ENCODE measurements at places on chromosomes 3 and 15.
A peak's percentile ranks its signal among the peaks of the same experiment; 100 is the strongest.

DNA sequence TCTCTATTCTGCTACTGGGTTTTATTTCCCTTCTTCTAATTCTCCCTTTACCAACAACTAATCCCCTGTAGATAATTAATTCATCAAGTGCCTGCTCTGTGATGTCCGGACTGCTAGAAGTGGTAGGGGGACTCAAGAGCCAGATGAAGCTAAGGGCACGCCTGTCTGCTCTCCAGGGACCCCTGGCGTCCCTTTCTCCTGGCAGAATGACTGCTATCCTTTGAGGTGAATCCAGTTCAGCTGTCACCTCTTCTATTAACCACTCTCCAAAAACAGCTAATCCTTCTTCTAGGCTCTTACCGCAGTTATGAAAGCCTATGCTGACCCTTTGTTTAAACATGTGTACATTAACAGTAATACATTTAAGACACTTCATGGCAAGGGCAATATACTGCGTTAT is 1.4 kb upstream of the CHRNA7 start:
- no peak for DNase-seq

- no peak for DNase-seq
These were observed 56.2 kb downstream of the FHIT start for GRCh38 chr3:61194892-61195538.

DNA sequence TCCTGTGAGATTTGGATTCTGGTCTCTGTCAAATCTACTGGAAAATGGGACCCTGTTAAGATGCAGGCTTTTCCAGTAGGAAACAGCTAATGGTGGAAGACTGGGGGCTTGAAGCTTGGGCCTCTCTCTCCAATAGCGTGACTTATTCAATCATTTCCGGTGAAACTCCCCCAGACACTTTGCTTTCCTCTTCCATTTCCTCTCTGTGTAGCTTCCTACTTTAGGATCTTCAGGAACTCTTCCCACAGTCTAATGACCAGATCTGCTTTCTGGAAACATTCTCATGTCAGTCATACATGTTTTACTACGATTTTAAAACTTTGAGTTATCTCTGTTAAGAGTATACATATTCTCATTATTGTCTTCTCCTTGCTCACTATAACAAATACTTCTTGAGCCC is 28.0 kb upstream of the TPRG1 start:
- no peak for DNase-seq

DNA sequence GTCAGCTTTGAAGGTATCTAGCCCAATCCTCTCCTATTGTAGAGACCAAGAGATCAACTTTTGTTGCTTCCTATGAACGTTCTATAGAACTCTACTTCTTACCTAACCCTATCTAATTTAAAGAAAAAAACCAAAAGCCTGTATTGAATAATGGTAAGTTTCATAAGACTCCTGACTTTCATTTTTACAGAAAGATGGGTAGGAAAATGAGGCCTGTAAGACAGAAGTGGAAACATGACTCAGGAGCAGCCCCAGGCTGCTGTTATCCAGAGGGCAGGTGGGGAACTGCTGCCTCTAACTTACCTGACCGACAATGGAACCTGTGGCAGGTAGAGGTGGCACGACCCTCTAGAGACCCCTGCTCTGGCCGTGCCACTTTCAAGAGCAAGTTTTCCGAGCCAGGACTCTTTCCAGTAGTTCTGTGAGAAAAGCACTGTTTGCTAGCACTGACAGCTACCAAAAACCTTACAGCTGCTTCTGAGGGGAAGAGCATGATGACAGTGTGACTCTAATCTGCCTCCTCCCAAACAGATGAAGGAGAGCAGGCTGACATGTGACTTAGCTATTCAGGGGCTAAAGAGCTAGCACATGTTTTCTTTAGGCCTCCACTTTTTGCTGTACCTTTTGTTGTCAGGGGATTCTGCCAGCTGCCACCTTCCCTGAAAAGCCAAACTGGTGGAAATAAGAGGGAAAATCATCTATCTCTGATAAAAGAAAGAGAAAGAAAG is 17.5 kb downstream of the POPDC2 start:
- DNase-seq = no peak

DNA sequence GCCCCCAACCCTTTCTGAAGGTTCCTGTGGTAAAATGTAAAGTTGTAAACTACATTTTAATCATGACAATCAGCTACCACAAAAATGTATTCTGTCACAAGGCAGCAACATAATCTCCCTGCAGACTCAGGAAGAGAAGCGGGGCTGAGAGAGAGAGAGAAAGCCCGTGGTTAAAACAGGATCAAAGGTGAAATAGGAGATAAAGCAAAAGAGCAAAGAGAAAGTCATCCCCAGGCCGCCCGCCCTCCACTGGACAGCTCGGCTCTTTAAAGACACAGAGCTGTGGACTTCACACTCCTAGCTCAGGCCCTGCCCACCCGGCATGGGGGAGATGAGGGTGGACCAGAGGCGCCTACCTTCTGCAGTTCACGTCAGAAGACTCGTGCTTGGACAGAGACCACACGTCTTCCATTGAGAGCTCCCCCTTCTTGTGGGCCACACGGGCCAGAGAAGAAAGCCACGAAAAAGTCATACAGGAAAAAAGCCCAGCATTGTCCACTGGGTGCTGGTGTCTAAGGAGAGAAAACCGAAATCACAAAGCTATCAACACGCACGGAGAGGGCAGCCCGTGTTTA is 29.4 kb downstream of the ABCC5 start:
- DNase-seq = no peak

DNA sequence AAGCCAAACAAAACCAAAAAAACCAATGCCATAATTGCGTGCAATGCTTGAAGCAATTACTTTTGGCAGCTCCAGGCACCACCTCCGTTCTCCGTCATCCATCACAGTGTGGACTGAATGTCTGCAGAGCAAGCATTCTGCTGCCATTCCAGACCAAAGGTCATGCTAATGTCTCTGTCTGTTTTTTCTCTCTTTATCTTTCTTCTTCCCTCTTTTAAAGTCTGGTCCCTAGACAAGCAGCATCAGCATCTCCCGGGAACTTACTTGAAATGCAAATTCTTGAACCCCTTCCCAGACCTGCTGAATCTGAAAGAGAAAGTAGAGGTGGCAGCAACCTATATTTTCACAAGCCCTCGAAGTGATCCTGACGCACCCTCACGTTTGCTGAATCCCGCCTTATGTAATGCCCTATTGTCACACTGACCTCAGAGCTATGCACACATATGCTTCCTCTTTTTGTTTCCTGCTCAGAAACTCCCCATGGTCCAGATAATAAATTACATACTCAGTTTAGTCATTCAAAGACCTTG is 297.3 kb upstream of the PROK2 start:
- DNase-seq = no peak

GRCh38 chr3:17964108-17964507 is 221.7 kb upstream of the TBC1D5 start:
- DNase-seq = no peak

GRCh38 chr3:183514021-183514420 is 41.5 kb downstream of the KLHL6 start:
- DNase-seq = no peak

DNA sequence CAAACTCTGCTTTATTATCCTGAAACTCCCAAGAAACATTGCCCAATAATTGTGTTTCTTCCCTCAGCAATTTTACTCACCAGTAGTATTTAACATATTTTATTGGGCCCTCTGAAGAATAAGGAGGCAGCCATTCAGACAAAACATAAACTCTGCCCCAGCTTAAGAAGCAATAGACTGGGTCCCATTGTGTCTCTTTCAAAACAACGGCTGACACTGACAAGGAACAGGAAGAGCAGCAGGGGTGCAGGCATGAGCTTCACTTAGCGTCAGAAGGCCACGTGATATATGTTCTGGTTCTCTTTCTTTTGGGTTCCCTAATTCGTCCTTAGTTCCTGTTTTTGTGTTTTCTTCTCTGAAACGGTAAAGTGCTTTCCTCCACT is 242.3 kb downstream of the FHIT start:
- no peak for DNase-seq

GRCh38 chr15:64052925-64053491 is 6.7 kb upstream of the DAPK2 start:
- no peak for DNase-seq

DNA sequence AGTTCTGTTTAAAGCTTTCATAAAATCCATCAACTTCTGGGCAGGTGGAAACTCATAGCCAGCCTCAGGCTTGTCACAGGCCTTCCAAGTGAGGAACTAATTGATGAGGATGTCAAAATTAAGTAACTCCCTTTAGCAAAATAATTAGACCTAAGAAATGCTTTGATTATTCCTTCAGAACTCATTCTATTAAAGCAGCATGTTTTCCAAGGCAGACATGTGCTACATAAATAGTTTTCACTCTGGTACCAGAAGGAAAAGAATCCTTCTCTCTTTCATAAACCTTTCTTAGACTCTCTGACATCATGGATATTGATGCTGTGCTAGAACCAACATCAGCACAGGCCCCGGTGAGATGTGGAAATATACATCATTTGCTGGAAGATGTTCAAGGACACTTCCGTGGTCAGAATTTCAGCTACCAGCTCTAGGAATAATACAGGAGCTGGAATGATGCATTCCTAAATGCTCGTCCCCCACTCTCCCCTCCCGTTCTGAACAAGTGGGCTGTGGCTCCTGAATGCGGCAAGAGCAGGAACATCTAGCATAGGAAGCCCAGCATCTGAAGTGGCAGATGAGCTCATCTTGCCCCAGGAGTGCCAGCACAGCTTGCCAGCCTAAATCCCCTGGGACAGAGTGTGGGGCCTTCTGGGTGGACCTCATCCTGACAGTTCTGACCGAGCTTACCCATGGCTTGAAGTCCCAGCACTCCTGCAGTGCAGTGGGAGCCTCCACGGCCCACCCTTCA is 82.4 kb downstream of the WWTR1 start:
- DNase-seq = peak; percentile 58

GRCh38 chr3:160771811-160772459 is 15.9 kb downstream of the PPM1L start:
- DNase-seq = no peak

- no peak for DNase-seq
These were observed 77.5 kb upstream of the IL12A start for GRCh38 chr3:159910991-159911663.

GRCh38 chr15:31200735-31201151 is 99.2 kb upstream of the TRPM1 start:
- DNase-seq = no peak

DNA sequence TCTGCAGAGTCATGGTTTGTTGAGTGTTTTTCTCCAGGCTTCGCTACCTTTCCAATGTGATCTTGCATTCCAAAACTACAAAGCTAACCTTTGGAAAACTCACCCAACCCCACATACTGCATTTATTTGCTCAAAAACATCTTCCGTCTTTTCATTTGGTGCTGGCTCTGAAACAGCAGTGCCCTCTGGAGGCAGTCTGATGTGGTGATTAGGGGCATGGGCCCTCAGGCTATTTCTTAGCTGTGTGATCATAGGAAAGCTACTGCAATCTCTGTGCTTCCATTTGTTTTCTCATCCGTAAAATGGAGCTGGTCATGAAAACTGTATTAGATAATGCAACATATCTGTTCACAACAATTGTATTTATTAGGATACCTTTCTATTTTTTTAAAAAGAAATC is 47.0 kb downstream of the MTHFS start:
- DNase-seq = no peak

- no peak for DNase-seq
These were observed 82.3 kb downstream of the AAGAB start for GRCh38 chr15:67172172-67172571.

GRCh38 chr15:58697220-58697619 is 52.3 kb downstream of the ADAM10 start:
- DNase-seq = no peak

DNA sequence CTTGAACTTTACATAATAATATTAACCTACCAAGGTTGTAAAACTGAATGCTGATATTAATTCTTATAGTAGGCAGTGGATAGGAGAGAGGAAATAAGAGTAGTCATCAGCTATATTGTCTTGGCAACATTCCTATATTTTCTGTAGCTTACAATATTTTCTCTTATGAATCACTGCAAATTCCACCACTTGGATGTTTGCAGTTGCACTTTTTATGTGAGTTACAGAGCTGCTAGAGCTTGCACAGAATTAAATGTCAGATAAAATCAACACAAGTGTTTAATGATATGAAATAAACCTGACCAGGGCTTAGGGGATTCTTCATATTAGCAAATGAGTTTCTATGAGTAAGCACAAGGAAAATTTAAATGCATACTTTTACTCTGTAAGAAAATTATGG is 1710.1 kb downstream of the SI start:
- no peak for DNase-seq

DNA sequence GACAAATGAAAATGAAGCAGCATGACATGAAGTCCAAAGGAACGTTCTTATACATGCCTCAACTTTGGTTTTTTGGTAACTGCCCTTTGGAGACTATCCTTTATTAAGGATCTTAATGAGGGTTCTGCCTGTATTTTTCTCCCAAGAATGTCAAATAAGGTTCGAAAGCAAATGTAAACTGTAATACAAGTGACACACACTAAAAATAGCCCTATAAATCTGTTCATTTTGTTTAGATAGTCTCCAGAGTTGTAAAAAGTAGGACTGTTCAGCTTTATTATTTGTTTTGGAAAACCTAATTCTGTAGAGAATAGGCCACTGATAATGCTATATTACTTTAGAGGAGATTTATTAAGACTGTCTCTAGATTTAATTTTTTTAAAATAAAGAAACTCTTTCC is 80.5 kb upstream of the CDIN1 start:
- no peak for DNase-seq

DNA sequence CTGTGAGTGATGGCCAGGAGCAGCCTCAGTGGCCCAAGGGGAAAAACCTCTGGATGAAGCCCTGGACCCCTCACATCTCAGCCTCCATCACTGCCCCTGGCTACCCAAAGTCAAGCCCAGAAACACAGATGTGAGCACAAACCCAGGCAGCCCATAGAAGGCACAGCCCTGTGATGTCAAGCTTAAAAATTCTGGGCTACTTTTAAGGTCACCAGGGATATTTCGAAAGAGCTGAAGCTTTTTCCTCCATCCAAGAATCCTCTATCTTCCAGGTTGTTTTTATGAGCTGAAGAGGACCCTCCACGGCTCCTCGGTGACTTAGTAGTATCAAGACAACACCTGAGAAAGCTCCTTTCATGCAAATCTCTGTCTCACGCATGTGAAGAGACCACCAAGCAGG is 11.5 kb downstream of the LIPC start:
- no peak for DNase-seq

- no peak for DNase-seq
These were observed 143.4 kb downstream of the CHSY1 start for GRCh38 chr15:101108461-101108775.

DNA sequence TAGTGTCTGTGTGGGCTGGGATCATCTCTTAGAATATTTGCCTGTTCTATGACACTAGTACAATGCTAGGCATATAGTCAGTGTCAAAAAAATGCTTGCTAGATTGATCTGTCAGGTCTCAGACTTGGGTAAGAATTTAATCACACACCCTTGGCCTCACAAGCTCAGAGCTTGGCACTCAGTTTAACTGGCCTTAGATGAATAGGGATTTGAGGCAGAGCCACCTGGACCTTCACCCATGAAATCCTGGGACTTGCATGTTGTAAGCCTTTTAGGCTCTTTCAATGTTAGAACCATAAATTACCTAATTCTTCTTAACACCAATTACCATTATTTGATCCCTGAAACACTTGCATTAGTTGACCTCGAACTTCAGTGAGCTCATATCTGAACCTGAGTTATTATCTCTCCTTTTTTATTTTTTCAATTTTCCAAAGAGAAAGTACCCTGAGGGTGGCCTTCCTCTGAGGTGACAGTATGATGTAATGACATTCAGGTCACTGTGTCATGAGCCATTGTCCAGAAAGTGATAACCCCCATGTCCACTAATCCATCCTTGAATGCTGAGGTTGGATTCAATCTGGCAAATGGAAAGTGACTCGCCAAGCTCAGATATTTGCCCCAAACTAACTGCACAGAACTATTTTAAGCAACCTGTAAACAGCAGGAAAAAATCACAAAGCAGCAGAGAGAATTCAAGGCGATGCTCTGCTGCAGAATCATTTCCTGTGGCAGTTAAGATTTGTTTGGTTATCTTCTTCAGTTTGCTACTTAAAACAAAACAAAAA is 615.2 kb upstream of the NR2F2 start:
- no peak for DNase-seq
